Activated effector memory CD4-positive, alpha-beta T cell treated with Interleukin-2 at 50 U/mL for 16 hours (primary cell): ENCODE measurements at places on chromosomes 7 and 10.

- DNase-seq = no peak
Measured at GRCh38 chr7:16548428-16548827, 21.8 kb downstream of the LRRC72 start.

GRCh38 chr10:16944986-16945385, 127.8 kb upstream of the RSU1 start:
- no peak for DNase-seq

GRCh38 chr7:105022458-105022857, 8.5 kb downstream of the KMT2E start:
- DNase-seq = no peak

GRCh38 chr10:24209432-24209771, 464 bp downstream of the KIAA1217 start:
- no peak for DNase-seq

DNA sequence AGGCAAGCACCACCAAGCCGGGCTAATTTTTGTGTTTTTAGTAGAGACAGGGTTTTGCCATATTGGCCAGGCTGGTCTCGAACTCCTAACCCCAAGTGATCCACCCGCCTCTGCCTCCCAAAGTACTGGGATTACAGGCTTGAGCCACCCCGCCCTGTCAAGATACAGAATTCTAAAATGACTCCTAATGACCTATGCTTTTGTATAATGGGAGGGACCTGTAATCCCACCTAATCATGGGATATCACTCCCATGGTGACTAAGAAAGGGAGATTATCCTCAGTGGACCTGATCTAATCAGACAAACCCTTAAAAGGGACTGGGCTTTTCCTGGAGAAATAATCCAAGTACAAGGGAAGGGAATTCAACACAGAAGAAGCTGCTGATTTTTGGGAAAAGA, 28.8 kb downstream of the SAMD8 start:
- DNase-seq = no peak

GRCh38 chr10:62778125-62778524, 26.4 kb upstream of the ADO start:
- DNase-seq = no peak

DNA sequence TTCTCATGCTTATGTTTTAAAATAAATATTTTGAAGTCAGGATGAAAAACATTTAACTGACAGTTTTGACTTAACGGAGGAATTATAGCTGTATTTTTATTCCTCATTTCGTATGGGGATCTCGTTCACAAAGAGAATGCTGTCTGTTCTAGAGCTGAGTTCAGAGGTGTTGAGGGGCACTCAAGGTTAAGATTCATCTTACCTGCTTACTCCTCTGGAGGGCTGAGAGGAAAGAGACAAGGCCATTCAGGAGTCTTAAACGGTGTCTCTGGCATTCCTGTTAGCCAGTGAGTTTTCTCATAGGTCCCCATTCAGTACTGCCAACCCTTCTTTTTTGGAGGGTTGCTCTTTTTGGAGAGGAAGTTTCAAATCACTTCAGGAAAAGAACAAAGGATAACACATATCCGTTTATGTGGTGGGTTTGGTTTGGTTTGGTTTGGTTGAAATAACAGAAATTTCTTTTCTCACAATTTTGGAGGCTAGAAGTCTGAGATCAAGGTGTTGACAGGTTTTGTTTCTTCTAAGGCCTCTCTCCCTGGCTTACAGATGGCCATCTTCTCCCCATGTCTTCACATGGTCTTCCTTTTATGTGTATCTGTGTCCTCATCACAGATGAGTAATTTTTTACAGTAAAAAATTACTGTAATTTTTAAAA, 23.1 kb downstream of the CALHM2 start:
- no peak for DNase-seq

DNA sequence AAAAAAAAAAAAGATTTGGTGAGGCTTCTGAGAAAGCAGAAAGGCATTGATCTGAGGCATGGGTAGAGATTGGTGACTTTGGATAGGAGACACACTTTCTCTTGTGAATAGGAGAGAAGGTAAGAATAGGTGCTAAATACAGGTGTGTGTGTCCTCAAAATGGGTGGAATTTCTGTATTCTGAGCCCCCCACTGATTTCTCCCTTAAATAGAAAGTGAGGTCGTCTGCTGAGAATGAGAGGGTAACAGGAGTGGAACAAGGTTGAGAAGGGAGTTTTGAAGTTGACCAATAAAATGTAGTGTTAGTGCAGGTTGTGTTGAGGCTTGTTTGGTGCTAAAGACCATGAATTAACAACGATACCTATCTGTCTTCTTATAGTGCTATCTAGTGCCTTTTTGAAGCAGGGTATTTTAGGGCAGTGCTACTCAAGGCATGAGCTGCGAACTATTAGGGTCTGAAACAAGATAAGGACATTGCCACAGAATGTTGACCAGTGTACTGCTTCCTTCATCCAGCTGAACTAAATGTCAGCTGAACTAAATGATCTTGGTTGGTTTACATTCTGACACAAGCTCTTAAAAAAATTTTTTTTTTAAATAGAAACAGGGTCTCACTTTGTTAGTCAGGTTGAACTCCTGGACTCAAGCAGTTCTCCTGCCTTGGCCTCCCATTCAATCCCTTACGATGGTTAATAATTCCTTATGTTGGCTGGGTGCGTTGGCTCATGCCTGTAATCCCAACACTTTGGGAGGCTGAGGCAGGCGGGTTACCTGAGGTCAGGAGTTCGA, 12.4 kb downstream of the TRIM24 start:
- DNase-seq = no peak

DNA sequence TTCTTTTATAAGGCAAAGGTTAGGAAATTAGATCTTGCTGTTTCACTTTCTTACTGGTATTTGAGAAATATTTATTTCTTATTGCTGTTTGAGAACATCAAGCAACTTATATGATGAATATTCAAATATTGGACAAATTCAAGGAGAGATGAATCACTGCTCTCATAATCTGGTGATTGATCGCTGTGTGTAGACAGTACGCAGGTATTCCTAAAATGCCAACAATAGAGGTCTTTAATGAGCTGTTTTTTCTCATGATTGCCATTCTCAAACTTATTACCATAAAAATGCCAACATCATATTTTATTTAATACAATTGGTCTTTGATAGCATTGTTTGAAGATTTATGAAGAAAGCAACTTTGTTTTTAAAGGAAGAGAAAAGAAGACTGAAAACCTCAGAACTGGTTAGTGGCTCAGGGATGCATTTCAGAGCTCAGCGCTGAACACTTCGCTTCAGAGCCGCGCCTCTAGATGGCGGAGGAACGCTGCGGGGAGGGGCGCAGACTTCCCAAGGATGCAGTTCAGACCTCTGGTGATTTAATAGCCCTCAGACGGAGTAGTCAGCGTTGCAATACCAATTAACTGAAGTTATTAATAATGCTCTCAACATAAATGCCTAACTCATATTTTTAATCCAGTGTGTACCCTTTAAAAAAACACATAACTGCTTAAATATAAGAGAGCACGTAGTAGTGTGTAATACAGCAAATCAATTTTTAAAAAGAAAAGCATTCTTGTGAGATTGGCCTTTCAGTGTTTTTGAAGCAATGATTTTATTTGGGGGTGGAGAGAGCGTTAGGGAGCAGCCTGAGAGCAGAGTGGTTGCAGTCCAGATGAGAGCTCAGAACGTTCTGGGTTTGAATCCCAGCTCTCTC, 38.5 kb upstream of the STEAP4 start:
- no peak for DNase-seq
